Stimulated activated naive CD4-positive, alpha-beta T cell treated with Interleukin-2 at 50 U/mL for 16 hours (primary cell): ENCODE measurements at places on chromosomes 5 and 9.

- DNase-seq, result no peak
Observed at GRCh38 chr5:72920690-72921502, 34.9 kb upstream of the FCHO2 start.

- DNase-seq, result peak; percentile 13
Observed at GRCh38 chr5:1799110-1799601, 481 bp downstream of the MRPL36 start.

DNA sequence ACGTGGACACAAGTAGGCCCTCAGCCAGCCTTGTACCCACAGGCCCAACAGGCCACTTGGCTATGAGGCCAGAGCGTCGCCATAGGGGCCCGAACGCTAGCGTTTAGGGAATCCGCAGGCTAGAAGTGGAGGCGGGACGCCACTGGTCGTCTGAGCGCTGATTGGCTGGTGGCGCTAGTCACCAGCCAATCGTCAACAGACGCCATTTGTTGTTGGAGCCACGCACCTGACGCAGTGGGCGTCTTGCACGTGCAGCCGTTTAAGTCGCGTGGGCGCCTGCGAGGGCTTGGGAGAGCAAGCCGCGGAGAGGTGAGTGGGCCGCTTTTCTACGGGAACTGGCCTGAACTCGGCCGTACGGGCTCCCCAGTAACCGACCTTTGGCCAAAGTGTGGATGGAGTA is at the start of gene DDX4:
TSS of gene DDX4 (plus strand) at position 269 of the 400 bp plus-strand sequence. CDS start 903 bp downstream, outside the sequence.
- no peak for DNase-seq

- DNase-seq, result no peak
Observed at GRCh38 chr9:78986446-78986845, 585.3 kb upstream of the TLE4 start.

DNA sequence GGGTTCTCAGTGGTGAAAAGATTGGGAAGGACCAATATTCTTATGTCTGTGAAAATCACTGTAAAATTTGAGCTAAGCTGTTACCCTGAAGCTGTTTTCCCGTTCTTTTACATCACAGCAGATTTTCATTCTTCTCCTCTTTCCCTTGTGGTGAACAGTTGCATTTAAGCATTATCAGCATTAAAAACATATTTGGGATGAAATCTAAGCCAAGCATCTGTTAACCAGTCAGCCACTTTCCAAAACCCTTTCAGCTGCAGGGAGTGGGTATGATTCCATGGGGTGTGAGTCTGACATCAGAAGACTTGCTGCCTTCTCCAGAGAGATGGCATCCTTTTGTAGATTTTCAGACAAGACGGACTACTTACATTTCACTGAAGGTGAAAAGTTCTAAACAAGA is 97.2 kb downstream of the TRIO start:
- no peak for DNase-seq

DNA sequence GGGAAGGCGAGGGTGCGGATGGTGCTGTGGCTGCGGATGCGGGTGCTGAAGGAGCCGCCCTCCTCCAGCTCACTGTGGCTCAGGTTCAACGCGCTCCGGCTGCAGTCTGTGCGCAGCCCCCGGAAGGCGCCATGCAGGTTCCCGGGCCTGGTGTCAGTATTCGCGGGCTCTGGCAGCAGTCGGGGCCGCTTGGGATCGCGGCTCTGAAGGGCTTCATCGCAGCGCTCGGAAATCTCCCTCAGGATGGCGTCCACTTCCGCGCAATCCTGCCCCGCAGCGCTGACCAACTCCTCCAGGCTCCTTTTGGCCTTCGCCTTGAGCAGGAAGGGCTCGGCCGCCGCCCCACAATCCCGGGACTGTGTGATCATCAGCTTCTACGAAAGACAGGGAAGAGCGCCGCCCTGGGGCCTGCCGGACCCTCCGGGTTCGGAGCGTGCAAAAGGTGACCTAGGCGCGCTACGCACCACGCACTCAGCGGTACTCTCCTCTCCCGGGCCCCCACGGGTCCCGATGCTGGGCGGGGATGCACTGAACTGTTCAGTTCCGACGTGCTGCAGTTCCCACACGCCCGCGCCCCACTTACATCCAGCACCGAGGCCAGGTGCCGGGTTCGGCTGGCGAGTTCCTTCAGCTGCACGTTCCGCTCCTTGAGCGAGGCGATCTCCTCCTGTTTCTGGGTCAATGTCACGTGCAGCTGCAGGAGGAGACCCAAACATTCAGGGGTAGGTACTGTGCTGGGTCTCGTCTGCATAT is 6.5 kb downstream of the MCIDAS start:
- DNase-seq, result no peak

DNA sequence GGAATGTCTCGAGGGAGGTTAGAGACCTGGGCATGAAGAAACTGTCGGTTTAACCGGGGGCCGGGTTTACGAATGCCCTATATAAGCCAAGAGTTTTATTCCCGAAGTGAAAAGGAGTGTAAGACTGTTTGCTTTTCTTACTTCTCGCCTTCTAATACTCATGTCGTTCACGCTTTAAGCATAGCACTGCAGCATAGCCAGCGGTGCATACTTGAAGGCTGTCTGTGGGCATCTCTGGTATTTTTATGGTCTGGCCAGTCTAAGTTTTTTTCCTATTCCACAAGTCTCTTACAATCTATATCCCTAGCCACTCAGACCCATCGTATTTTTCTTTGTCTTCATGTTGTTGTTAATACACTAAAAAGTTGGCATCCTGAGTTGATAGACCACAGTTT is 1.2 kb downstream of the UHRF2 start:
- no peak for DNase-seq

- DNase-seq, result peak; percentile 42
Observed at GRCh38 chr9:125409637-125410521, 148.3 kb downstream of the GAPVD1 start.

- no peak for DNase-seq
Observed at GRCh38 chr5:41542183-41542582, 31.8 kb upstream of the PLCXD3 start.

GRCh38 chr5:140245926-140246325 is 57.0 kb downstream of the PFDN1 start:
- no peak for DNase-seq

DNA sequence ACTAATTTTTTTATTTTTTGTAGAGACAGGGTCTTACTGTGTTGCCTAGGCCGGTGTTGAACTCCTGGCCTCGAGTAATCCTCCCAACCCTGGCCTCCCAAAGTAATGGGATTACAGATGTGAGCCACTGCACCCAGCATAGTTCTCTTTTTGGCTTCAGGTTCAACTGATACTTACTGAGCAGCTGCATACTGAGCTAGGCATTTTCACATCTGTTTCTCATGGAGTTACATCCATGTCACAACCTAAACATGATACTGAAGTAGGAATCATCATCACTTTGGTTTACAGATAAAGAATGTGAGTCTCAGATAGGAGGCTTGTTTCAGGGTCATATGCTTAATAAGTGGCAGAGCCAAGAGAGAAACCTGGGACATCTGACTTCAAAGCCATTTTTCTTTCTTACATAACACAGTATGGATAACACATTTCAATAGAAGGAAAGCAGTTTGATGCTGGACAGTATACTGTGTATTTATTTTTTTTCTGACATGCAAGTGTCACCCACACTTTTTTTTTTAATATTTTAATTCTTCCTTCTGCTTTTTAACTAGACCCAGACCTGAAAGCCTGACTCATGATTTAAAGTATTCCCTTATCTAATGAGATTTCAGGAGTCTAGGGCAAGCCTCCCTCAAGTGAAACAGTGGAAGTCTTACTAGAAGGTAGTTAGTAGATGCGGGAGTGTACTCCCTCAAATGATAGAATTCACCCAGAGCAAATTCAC is 90.8 kb downstream of the HACD4 start:
- DNase-seq, result no peak

DNA sequence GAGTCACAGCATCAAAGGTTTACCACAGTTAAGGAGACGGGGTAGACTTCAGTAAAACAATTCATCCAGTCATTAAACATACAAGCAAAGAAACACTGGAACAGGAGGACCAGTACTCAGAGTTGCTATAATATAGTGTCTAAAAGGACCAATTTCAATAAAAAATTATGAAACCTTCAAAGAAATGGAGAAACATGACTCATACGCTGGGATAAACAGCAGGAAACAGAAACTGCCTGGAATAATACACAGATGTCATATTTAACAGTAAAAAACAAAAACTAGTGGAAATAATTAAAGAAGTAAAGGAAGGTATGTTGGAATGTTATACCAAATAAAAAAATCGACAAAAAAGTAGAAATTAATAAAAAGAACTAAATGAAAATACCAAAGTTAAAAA is 1075.9 kb downstream of the NR2F1-AS1 start:
- no peak for DNase-seq

DNA sequence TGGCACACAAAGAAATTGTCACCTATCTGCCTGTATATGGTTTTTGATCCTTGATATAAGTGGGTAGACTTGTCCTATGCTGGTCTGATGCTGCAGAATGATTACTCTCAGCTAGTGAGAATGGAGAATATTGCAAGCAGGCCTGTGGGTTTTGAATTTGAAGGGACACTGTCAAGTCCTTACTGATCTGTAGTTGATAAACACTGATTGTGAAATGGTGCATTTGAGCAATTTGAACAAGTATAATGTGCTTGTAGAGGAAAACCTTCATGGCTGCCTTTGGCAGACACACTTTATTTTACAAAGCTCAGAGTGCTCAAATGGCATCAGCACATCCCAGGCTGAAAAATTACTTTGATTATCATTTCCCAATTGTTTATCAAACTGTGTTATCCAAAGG is 9.3 kb downstream of the ENTREP1 start:
- DNase-seq, result no peak

GRCh38 chr5:29114331-29114768 is 2076.0 kb upstream of the CDH9 start:
- DNase-seq, result no peak

- no peak for DNase-seq
Observed at GRCh38 chr9:89204801-89205200, 26.2 kb upstream of the SHC3 start.

- no peak for DNase-seq
Observed at GRCh38 chr5:174922955-174923354, 198.6 kb downstream of the MSX2 start.

GRCh38 chr9:28120626-28121025 is 547.3 kb upstream of the C9orf72 start:
- no peak for DNase-seq

- no peak for DNase-seq
Observed at GRCh38 chr5:39284552-39284951, 65.2 kb upstream of the FYB1 start.

- DNase-seq, result no peak
Observed at GRCh38 chr9:495739-496138, 281.1 kb downstream of the DOCK8 start.

GRCh38 chr5:84430863-84431663 is 46.4 kb upstream of the EDIL3 start:
- no peak for DNase-seq

GRCh38 chr9:132931178-132931735 is 13.2 kb downstream of the TSC1 start:
- no peak for DNase-seq

- no peak for DNase-seq
Observed at GRCh38 chr5:137001026-137001569, 498.0 kb downstream of the SPOCK1 start.

DNA sequence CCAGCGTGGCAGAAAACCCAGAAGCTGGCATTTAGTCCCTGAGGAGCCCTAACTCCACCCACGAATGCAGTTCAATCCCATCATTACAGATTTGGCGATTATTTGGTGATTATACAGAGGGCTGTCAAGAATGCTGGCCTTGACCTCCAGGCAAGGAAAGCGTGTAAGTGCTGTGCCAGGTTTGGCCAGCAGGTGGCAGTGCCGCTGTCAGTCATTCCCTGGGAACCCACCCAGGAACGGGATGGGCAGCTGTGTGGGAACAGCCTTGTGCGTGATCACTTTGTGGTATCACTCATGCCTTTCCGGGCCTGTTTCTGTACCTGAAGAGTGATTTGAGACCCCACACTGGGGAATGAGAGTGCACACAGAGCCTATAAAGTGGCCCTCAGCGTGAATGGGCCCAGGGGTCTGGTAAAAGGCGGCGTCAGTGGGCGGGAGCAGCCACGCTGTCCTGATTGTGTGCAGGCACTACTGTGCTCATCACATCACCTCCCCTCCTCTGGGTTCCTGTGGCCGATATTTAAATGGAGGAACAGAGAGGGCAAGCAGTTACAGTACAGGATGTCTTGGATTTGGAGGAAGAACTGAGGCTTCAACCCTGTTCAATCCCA is 215.6 kb downstream of the ROR2 start:
- peak; percentile 37 for DNase-seq

- no peak for DNase-seq
Observed at GRCh38 chr5:163623524-163623923, 118.1 kb downstream of the MAT2B start.

- no peak for DNase-seq
Observed at GRCh38 chr5:38892363-38892762, 46.6 kb downstream of the OSMR start.

DNA sequence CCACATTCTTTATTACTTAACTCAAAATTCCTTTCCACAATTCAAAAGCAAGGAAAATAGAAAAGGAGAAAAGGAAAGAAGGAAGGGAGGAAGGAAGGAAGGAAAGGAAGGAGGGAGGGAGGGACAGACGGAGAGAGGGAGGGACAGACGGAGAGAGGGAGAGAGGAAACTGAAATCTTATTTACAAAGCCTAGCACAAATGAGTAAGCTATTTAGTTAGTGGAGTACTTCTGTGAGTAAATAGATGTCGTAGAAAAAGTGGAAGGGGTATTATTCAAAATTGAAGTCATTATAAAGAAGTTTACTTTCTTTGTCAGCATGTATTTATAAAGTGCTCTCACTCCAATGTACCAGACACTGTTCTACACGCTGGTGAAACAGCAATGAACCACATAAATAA is 177.9 kb downstream of the CETN3 start:
- DNase-seq, result no peak

- DNase-seq, result no peak
Observed at GRCh38 chr5:151159649-151160373, 2.2 kb upstream of the ANXA6 start.

- no peak for DNase-seq
Observed at GRCh38 chr9:84860249-84861115, 191.0 kb downstream of the NTRK2 start.

GRCh38 chr5:60332244-60333004 is 367.5 kb downstream of the DEPDC1B start:
- DNase-seq, result no peak

DNA sequence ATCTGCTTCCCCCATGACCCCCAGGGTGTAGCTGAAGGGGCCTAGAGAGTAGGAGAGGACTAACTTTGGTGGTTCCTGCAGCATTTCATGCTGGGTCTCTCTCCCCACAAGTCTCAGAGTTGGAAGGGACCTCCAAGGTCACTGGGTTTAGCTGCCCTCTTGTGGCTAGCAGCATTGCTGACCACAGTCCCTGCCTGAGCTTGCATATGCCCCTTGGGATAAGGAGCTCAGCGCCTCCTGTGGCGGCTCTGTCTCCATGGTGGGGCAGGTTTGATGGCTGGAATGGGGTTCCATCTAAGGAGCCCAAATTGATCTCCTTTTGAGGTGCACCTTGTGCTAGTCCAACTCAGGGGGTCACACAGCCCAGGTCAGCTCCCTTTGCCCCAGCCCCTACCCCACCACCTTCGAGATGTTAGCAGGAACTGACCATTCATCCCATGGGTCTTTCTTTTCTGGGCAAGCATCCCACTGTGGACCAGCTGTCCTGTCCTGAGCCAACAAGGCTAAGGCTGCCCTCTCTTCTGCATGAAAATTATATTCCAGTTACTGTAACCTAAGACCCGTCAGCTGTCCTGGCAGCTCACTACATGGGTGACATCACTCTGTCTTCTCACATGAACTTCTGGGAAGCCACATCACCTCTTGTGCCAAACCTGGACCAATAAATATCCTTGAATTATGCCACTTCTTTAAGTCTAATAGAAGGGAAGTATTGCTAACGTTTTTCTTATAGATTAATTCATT is 196.2 kb downstream of the HSPA4 start:
- no peak for DNase-seq

GRCh38 chr9:68996462-68996861 is 17.5 kb downstream of the PRKACG start:
- no peak for DNase-seq

- DNase-seq, result no peak
Observed at GRCh38 chr5:80466669-80467485, 21.0 kb upstream of the FAM151B start.
